ENCODE measurements at places on chromosomes 11 and 22.

DNA sequence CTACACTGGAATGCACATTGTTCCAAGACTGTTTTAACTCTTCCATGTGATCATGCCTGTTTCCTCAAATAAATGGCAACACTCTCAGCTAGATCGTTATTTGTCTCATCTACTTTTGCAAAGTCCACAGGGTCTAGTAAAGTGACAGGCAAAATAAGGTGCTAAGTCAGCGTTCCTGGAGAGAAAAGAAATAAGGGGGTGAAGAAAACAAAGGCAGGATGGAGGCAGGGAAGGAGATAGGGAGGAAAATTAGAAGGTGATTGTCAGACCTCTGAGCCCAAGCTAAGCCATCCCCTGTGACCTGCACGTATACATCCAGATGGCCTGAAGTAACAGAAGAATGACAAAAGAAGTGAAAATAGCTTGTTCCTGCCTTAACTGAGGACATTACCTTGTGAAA is 132.1 kb downstream of the RAB38 start:
- no peak for DNase-seq

DNA sequence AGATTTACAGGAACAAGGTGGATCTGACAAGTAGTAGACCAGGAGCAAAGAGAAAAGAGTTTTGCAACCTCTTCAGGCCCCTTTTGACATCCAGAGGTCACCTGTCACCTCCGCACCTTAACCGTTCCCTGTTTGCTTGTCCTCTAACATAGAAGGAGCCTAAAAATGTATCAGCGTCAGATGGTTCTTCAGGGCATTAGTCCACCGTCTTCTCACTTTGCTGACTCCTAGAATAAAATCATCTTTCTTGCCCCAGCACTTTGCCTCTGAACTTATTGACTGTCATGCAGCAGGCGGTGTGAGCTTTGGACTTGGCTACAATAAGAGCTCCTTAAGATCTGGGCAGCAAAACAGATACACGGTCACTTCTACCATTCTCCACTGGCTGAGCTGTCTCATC is 339.7 kb upstream of the B3GAT1 start:
- DNase-seq: no peak

GRCh38 chr22:24727218-24727851 is 47.2 kb downstream of the PIWIL3 start:
- DNase-seq: no peak

DNA sequence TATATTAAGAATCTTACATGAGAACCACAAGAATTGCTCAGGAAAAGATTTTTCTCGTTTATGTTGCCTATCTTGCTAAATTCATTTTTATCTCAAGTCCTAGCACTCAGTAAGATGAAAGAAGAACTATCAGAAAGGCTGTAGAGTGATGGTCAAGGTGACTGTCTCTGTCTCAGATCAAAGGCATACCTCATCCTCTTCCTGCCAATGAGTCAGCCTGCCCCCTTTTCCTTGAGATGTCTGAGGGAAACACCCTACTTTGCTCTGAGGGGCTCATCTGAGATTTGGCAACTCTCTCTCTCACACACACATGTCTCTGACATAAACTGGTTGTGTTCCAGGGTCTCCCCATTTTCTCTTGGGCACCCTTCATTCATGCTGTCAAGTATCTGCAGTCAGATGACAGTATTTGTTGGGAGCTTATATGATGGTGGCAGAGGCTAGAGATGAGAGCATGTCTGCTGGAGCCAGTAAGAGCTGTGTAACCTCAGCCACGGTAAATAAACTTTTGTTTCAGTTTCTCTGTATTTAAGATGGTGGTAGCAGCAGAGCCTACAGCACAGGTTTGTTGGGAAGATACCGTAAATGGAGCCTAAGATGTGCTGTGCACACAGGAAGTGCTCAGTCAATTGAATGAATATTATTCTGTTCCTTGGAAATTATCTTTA is 1.6 kb downstream of the MMP27 start:
- DNase-seq: no peak

GRCh38 chr11:102929972-102930371 is 25.6 kb downstream of the MMP13 start:
- DNase-seq: no peak

DNA sequence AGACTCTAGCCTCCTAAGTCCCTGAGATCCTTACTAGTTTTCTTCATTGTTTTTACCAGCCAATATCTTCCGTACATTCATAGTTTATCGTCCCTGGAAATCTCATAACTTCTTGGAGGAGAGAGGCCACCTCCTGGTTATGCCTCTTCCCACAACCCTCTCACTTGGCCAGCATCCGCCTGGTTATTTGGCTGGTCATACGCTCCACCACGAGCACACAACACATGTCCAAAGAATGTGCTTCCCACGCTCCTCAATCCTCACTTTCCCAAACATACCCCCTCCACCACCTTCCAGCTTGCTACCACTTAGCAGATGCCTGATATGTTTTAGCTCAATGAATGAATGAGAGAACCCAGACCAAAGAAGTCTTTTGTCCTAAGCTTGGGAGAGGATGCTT is 83.5 kb upstream of the EIF3D start:
- DNase-seq: no peak

DNA sequence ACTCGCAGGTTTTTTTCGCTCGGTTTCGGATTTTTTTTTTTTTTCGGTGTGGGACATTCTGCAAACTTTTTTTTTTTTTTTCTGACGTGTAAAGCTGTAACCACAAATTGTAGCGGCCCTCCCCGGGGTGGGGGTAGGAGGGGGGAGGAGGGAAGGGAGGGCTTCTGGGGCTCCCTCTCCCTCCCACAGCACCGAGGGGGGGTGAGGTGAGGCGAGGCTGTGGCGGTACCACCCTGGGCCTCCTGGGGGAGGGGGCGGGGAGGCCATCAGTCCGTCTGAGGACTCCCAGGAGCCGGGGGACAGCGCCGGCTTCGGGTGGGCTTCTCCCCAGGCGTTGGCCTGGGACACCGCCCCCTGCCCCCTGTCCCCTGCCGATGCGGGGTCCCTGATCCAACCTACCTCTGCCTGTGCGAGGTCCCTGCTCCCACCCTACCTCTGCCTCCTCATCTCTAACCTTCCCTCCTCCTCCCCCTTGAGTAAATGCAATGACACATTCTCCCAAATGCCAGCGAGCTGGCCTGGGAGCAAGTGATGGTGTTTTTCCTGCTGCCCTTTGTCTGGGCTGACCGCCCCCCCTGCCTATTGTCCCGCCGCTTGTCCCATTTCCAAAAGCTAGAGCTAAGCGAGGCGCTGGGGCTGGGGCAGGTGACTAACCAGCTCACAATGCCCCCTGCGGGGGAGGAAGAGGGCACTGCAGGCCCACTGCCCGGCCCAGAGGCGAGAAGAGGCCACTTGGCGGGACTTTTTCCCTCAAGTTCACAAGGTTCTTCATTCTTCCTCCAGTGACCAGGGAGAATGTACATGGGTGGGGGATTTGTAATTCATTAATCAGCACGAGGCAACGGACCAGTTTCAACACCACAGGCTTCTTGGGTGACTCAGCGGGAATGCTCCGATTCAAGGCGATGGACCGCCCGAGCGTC is 511 bp upstream of the CLCF1 start:
- peak; percentile 70 for DNase-seq

GRCh38 chr11:7964873-7965272 is 374 bp downstream of the NLRP10 start:
- no peak for DNase-seq

- DNase-seq: no peak
These were observed 18.4 kb downstream of the ACO2 start for GRCh38 chr22:41487037-41487935.

GRCh38 chr11:117230286-117230961 is 1.4 kb downstream of the PCSK7 start:
- no peak for DNase-seq

- no peak for DNase-seq
These were observed 61.4 kb upstream of the PTPRJ start for GRCh38 chr11:47918882-47919495.

GRCh38 chr11:73394416-73395296 is 18.5 kb downstream of the RELT start:
- no peak for DNase-seq

GRCh38 chr11:86440305-86440716 is 65.6 kb downstream of the CCDC81 start:
- DNase-seq: no peak

- no peak for DNase-seq
These were observed 12.9 kb downstream of the USP28 start for GRCh38 chr11:113862435-113862834.

DNA sequence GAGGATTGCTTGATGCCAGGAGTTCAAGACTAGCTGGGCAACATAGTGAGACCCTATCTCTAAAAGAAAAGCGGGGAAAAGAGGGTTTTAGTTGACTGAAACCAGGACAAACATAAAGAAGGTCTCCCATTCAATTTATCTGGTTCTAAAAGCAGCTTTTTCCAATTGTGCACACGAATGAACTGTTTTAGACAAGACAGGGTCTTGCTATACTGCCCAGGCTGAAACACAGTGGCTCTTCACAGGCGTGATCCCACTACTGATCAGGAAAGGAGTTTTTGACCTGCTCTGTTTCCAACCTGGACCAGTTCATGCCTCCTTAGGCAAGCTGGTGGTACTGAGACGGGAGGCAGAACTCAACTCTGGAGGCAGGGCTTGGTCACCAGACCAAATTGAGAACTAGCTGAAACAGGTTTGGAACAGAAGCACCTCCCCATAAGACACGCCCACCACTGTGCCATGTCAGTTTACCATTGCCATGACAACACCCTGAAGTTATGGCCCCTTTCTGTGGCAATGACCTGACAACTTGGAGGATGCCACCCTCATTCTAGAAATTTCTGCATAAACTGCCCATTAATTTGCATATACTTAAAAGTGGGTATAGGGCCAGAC is 2.8 kb upstream of the NUCB2 start:
- no peak for DNase-seq

- no peak for DNase-seq
These were observed 75.2 kb upstream of the TOP3B start for GRCh38 chr22:22057617-22058378.

DNA sequence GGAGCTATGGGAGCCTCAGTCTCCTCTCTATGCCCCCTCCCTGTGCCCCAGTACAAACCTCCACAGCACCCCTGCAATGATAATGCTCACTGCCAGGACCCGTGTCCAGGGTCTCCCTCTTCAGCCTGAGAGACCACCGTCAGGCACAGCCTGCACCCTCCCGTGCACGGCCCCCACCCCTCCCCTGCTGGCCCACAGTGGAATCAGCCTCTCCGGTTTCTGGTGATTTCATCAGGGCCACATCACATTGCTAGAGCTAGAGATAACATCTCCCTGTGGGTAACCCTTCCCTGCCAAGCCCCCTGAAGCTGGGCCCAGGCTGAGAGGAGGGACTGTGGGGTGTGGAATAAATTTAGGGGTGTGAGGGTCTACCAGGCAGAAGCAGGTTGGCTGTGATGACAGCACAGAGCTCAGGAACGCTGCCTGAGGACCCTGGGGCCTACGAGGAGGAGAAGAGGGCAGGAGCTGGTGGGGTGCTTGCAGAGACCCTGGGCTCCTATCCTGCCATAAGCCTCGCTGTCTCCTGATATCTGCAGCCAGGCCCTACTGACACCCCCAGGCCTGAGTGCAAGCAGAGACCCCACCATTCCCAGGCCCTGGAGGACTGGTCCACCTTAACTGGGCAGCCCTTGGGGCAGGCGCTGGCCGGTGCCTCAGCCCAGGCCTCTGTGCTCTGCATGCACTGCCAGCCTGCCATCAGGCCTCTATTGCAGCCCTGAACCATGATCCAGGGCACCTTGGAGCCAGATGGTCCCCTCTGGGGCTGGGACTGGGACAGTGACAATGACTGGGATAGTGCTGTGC is at the start of gene KLHDC7B:
Gene KLHDC7B, plus strand, starts transcription at position 378 of the 804 bp plus-strand sequence. Its CDS starts 345 bp downstream, at position 723.
- DNase-seq: no peak

- DNase-seq: no peak
These were observed 581 bp upstream of the AP5B1 start for GRCh38 chr11:65781152-65781961.

DNA sequence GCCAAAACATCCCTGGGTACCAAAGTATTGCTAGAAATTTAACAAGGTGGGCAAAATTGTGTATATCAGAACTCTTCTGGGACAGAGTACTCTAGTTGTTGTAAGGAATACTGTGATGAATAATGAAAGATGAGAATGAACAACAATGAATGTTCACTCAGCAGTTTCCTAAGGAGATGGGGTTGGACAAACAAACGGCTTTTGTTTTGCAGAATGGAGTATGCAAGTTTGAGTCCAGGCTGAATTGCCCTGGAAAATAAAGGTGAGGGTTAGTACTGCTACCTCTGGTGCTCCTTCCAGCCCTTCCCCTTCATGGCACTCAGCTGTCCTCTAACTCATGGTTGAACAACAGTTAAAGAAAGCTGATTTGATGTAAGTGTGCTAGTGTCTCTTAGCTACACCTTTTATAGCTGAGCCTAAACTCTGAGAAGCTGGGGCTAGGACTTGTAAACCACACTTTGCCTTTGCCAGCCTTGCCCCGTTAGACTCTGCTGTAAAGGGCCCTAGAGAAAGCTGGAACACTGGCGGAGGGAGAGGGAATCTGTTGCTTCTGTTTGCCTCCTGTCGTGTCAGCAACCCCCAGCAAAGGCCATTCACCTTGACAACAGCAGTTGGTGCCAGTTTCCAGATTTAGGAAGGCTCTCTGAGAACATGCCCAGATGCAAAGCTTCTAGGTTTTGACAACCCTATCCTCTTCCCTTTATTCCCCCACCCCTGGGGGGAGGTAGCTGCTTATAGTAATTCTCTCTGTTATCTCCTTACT is 41.2 kb upstream of the POLD3 start:
- no peak for DNase-seq

- no peak for DNase-seq
These were observed 25.5 kb downstream of the OR10A6 start for GRCh38 chr11:7905549-7905948.

DNA sequence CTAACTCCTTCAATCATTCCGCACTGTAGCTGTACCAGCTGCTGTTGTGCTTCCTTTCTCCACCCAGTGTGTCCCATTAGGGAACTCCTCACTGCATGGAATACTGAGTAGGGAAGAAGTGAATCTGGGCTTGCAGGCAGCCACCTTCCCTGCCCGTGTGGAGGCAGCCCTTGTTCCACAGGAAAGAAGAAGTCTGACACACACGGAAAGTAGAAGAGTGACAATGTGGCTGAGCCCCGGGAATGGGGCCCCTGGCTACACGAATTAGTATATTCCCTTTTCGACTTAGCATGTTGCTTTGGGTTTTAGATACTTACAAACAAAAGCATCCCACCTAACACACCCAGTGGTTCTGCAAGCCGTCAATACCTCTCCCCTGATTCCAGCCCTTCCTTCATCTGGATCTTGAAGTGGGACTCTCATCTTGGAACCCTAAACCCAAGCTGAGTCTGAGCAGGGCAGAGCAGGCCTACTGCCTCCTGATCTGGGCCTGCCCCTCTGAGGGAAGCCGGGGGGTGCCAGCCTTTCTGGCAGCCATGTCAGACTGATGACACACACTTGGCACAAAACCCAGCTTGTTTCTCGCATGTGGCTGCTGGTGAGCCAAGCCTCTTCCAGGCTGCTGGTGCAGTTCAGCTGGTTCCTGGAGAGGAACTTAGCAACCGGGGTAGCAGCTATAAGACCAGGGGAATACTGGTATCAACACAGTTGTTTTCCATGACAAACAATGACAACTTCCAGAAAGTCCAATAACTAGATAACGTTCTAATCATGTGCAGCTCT is 71.6 kb downstream of the C11orf58 start:
- DNase-seq: no peak

Data from stimulated activated CD8-positive, alpha-beta memory T cell treated with anti-CD3 and anti-CD28 coated beads, Interleukin-12 subunit alpha, Interleukin-12 subunit beta, amount 100 ng/mL, for 4 hours (primary cell).